ENCODE measurements at places on chromosomes 4 and X. TPM values are rescaled to one million over a fixed set of nuclear protein-coding genes. Genes with fewer than 3 reads are reported as not detected.

The ASB12 gene
- 0.48 TPM for total RNA-seq

The DEFB131A gene
- not detected for total RNA-seq

The PHKA2 gene
- total RNA-seq = 33.6 TPM

The HTR2C gene
- total RNA-seq = 0.14 TPM

The ERCC6L gene
- 12.1 TPM for total RNA-seq

The ZFP92 gene
- total RNA-seq = 0.43 TPM

The FGFBP2 gene
- not detected for total RNA-seq

The XK gene
- total RNA-seq = 0.27 TPM

The PDGFRA gene
- 8.4 TPM for total RNA-seq

The CHRDL1 gene
- 2.6 TPM for total RNA-seq

The RAPGEF2 gene
- 78.2 TPM for total RNA-seq

The BEX5 gene
- total RNA-seq = 8.9 TPM

The ARHGEF6 gene
- total RNA-seq = 2.7 TPM

The ASMT gene
- not detected for total RNA-seq

The SSX1 gene
- total RNA-seq = not detected

The TDO2 gene
- total RNA-seq = not detected

The PHKA1 gene
- total RNA-seq = 9.1 TPM

The SLC26A1 gene
- total RNA-seq = 0.15 TPM

The FSTL5 gene
- 0.50 TPM for total RNA-seq

The CYSLTR1 gene
- not detected for total RNA-seq

The NXF2 gene
- total RNA-seq = 0.75 TPM

The SSX2 gene
- not detected for total RNA-seq

The GK2 gene
- not detected for total RNA-seq

The LRP2BP gene
- total RNA-seq = 1.7 TPM

The VGLL1 gene
- total RNA-seq = not detected

The SUPT20HL2 gene
- total RNA-seq = not detected

The ASB9 gene
- 0.29 TPM for total RNA-seq

The CCSER1 gene
- 1.1 TPM for total RNA-seq
